Sciatic nerve (tissue), 2 donors: ENCODE measurements at places on chromosomes 2 and 18. TPM values are rescaled to one million over a fixed set of nuclear protein-coding genes. Genes with fewer than 3 reads are reported as not detected.

DNA sequence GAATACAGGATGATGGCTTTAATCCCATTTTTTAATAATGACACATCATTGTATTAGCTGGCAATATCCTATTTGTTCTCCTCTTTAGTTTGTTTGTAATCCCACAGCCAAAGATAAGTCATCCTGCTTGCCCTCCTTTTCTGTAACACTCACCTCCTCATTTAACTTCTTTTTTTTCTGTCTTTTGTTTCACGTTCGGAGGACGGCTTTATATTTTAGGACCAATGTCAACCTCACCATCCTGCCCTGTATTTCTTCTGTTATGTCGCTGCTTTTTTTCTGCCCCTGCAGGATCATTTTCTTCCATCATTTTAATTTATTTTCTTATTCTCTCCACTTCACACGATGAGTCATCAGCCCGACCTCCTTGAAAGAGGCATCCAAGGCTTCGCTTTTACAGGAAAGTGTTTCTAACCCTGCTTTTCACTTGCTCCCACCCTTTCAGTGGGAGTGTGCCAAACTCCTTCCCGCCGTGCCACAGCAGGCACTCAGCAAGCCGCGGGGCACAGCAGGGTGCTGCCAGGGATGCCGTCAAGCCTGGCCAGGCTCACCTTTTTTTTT is 11.4 kb downstream of the RAB31 start:
- no peak for DNase-seq

DNA sequence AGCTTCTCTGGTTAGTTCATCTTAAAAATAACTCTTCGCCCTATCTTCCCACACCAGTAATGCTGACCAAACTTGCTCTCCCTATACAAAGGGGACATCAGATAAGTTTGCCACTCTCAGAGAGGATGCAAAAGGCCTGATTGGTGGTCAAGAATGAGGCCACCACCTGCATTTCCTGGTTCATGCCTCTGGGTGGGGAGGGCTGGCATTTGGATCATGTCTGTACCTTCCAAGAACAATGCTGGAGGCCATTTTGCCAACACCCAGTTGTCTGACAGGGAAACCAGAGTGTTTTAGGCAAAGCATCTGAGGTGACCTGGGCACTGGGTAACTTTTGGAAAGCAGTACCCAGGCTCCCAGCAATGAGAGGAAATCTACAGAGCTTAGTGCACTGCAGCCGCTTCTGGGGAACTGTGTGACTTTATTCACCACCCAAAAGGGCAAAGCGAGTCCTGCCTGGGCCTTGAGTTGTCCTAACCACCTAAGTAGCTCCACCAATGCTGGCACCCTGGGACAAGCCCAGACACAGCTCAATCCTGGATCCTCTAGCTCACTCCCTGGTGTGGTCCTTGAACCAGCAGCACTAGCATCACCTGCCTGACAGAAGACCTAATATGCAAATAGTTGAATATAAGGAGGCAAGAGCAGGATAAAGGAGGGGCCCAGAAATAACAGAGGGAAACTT is 35.1 kb downstream of the CAPN13 start:
- no peak for DNase-seq

DNA sequence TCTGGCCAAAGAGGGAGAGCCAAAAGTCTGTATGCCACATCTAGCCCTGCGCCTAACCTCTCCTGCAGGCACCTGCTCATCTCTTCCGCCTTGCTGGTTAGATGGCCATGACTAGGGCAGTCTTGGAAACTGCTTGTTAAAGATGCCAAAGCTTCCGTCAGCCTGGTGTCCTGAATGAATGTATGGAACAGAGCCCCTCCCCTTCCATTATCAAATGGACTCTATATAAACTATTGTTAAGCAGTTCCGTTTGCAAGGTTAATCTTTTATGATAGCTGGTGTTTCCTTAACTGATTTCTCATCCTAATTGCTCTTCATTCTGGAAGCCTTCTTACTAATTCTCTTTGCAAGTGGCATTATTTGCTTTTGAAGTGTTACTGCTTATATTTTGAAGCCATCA is 87.1 kb downstream of the ATP9B start:
- no peak for DNase-seq

The CNDP1 gene
- total RNA-seq = 0.31 TPM

The ZNF142 gene
- 32.1 TPM for total RNA-seq

The NT5C1B gene
- not detected for total RNA-seq

The FAM124B gene
- 6.3 TPM for total RNA-seq

- DNase-seq = no peak
Measured at GRCh38 chr18:56200381-56200911, 437.9 kb downstream of the TXNL1 start.

DNA sequence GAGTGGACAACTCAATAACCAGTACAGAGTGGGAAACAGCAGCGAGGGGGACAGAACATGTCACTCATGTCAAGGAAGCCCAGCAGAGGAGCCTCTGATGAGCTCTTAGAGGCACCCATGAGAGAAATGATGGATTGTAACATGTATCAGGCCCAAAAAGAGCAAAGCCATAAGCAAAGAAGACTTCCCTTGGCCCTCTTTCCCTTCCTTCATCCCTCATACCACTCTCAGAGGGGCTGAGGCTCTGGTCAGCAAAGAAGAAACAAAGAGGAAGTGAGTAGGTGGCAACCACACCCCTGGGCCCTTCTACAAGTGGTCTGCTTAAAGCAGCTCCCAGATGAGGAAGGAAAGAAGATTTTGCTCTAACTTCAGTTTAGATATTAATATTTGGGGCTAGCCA is 112.8 kb downstream of the CDC42EP3 start:
- no peak for DNase-seq

DNA sequence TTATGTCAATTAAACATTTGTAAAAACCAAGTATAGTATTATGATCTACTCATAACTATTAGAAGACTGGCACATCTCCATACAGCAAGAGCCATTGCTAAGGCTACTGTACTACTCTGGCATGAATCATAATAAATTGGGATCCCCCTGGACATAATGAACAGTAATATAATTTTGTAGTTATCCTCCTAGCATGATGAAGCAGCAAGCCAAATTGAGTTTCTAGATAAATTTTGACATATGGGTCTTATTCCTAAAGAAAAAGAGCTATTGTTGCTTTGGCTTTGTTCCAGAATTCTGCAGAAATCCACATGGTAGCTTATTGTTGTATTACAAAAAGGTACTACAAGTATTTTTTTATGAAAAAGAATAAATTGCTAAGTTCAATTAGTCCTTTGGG is 204.3 kb downstream of the CAMKMT start:
- DNase-seq = no peak

The RNF152 gene
- 13.3 TPM for total RNA-seq

DNA sequence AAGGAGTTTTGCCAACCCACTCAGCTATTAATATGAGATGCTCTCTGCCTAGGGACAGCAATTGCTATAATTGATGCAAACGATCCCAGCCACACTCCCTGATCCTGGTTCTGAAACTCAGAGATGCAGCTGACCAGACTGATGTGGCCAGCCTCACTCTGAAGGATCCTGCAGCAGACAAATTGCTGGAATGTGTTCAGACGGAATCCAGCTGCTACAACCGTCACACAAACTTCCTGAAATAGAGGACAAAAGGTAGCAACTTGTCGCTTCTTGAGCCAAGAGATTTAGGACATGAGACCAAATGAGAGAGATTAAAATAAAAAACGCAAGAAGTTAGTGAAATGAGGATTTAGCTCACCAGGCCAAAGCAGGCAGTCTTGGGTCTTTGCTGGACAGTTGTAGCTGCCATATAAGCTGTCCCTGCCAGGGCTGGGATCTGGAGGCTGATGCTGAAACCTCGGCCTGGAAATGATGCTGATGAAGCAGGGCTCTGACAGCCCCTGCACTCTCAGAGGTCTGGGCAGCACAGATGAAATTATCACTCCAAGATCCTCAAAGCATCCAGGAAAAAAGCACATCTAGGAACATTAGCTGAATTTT is 8.3 kb upstream of the YWHAQ start:
- DNase-seq = no peak

DNA sequence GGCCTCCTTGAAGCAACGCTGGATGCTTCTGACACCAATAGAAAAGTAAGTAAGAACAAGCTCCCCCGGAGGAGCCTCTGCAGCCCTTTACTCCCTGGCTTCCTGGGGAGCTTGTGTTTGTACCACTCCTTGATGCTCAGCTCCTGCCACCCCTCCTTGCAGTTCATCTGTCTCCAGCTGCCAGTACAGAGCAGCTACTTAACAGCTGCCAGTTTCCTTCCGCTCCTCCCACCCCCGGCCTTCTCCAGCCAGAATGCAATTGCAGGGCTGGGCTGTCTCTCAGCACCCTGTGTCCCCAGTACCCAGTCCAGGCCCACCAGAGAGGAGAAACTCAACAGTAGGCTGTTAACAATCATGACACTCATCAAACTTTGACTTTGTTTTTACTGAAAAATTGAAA is 109.4 kb downstream of the AOX1 start:
- DNase-seq = no peak

- DNase-seq = no peak
Measured at GRCh38 chr2:191255756-191256312, 10.6 kb downstream of the MYO1B start.

DNA sequence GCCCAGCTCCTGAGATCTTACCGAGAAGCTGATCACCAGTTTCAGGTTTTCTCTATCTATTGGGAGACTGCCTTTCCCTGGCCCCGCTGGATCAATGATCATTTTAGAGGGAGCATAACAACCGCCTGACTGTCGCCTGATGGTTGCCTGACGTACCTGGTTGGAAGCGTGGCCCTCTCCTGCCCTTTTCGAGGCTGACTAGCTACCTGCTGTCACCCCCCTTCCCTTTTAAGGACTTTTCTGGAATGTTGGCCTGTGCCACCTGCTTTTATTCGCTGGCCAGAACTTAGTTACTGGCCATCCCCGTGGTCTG is 562 bp upstream of the MFSD2B start:
- DNase-seq = no peak

The FKBP1B gene
- 11.1 TPM for total RNA-seq

DNA sequence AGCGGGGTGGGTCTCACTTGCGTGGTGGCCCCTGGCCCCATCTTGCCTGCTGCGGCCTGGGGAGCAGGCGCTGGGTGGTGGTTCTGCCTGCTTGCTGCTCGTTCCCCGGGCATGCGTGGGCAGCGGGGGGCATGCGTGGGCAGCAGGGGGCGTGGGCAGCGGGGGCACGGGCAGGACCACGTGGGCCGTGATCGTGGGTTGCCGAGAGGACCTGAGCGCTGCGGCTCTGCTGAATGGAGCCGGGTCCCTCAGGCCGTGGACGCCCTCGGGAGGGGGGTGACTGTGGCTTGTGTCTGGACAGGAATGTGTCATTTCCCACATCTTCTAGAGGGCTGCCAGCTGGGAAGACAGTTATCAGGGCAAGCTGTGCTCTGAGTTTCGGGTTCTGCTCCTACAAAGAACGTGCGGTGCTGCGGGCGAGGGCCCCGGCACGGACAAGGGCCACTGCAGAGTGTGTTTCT is 8.3 kb upstream of the GAL3ST2 start:
- DNase-seq = peak; percentile 50

GRCh38 chr2:181240844-181241243 is 216.3 kb upstream of the ITGA4 start:
- DNase-seq = no peak

GRCh38 chr2:224217962-224218347 is 178.9 kb upstream of the SERPINE2 start:
- DNase-seq = no peak

DNA sequence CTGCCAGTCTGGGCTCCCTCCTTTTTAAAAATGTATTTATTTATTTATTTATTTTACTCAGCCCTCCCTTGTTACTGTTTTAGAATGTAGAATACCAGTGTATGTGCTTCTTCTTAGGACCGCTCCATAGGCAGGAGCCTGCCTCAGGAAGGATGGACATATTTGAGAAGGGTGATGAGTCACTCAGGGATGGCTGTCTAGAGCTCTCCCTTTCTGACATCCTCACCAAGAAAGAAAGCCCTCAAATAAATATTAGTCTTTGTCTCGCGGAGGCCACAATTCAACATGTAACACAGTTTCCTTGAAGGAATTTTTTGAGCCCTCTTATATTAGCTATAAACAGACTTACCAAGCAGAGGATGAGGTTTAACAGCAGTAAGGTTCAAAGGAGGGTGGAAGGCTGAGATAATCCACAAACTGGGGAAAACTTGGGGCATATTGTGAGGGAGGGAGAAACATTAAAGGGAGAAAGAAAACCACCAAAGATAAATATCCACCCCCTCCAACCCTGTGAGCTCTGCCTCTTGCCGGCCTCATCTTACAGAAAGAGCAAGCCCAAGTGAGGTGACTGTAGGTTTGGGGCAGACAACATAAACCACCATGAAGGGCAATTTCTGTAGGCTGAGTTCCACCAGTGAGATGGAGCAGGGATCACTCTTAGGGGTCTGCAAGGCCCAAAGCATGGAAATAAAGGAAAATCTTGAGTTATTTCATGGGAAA is 163.4 kb downstream of the LRRTM1 start:
- DNase-seq = no peak

The RIOK3 gene
- total RNA-seq = 74.8 TPM

DNA sequence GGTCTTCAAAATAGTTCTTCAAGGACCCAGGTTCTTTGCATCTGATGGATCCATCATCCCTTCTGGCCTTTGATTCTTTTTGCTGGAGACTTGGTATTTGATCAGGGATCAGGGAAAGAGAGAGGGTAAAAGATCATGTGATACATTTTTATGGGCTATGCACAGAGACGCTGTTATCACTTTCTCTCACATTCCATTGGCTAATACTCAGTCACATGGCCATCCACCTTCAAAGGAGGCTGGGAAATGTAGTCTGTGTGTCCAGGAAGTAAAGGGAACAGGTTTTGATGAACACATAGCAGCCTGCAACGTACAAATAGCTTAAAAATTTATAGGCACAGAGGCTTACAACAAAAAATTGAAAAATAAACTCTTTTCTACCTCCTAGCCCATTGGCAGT is 629.6 kb upstream of the FANCL start:
- no peak for DNase-seq

DNA sequence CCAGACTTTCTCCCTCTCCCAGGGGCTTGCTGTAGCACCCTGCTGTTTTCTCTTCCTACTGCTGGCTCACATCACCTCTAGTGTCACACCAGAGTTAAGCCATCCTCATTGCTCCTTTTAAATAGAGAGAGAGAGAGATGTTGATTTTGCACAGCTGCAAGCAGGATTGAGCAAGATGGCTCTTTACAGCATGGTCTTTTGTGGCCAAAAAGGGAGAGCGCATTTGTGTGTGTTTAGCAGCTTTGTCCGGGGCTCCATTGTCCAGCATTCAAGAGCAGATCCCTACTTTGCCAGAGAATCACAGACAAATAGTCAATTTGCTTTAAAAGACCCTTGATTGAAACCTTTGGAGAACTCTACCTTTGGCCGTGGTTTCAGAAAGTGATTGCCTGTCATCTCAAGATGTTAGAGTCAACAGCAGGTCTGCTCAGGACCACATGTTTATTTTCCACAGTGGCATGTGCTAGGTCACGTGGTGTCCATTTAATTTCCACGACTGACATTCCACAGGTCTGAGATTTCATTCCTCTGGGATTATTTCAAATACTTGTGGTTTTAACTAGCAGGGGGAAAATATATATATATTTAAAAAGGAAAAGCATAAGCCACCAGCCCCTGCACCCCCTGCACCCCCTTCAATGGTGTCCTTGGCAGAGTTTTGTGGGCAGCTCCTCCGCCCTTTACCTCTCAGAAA is 359.9 kb upstream of the SLC14A2 start:
- DNase-seq = no peak

The TEKT4 gene
- not detected for total RNA-seq
